B cell (primary cell): ENCODE measurements at places on chromosomes 5 and 9.
A peak's percentile ranks its signal among the peaks of the same experiment; 100 is the strongest.

GRCh38 chr5:55900068-55900467 is 48.9 kb downstream of the IL31RA start:
- no peak for DNase-seq

DNA sequence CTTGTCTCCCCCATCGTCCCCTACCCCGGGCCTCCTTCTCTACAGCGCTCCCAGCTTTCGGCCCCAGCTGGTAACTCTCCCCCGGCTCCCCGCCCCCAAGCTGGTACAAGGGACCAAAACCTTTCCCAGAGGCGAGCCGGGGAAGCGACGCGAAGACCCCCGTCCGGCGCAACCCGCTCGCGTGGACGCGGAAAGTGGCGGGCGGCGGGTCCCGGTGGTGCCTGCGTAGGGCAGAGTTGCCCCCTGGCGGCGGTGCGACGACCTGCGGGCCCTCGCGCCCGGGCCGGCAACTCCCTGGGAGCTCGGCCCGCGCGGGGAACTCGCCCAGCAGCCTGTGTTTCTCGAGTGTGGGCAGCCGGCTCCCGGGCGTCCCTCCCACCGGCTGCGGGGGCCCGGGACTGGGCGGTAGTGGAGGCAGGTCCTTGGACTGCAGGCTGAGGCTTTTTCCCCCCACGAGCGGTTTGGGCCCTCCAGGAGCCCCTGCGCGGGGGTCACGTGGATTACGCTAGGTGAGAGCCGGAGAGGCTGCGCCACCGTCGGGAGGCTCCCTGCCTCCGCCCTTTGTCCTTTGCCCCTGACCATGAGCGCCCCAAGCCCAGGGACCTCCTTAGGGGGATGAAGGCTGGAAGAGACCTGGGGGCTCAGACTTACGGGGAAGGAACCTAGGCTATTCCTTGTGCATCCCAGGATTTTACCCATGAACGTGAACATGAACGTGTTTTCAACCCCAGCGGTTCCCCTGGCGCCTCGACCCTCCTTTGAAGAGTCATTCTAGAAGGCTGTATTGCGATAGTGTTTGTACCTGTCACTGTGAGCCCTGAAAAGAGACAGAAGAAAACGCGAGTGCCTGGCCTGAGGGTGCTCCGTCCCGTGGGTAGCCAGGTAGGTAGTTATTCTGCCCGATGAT is 2.9 kb upstream of the FOXD1 start:
- DNase-seq: peak; percentile 12

GRCh38 chr9:137374131-137374845 is 48.7 kb downstream of the EXD3 start:
- DNase-seq: no peak

DNA sequence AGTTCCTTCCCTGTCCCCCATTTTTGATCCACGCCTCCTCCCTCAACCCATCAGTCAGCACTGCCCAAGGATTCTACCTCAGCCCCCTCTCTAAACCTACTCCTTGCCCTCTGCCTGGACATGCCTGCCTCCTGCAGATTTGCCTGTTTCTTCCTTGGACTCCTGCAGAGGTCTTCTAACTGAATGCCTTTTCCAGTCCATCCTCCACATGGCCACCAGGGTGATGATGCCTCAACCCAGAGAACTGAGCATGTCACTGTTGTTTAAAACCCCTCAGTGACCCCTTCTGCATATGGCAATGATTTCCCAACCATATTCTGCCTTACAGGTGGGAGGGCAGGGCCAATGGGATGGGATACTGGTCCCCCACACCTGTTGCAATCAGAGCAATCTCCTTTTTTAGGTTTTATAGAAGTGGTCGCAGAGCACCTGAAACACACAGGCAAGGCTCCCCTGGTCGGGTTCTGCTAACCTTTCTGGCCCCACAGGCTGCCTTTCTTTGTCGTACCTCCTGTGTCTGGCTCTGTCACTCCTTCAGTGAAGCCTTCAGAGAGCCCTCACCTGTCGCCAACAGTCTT is 9.3 kb downstream of the PHYKPL start:
- DNase-seq: no peak

DNA sequence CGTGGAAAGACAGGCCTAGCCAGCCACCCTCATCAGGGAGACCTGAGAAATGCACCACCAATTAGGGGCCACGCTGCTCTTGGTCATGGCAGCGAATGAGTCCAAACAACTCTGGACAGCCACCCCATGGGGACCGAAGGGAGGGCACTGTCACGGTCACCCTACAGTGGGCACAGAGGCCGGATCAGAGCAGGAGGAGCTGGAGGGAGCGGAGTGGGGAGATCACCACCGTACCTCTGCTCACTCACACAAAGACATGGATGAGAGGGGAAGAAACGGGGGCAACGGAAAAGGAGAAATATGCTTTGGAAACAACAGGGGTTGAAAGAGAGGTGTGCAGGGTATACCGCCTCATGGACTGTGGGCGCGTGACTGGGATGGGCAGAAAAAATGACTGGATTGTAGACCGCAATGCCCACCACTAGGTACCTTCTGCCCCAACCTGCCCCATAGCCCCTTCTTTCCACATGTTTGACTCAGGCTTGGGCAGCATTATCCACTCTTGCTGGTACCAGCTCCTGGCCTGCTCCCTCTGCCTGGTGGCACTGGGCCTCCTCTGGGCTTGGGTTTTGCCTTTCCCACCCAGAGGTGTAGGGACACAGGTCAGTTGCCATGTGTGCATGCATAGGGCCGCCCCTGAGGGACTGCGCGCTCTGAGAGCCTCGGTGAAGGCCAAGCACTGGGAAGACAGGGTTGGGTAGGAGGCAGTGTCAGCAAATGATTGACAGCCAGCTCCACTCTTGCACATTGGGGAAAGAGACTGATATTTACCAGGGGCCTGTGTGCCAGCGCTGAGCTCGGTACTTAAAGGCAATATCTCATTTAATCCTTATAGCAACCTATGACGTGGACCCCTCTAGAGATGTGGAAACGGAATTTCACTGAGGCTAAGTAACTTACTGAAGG is 76.6 kb downstream of the CRB2 start:
- no peak for DNase-seq

DNA sequence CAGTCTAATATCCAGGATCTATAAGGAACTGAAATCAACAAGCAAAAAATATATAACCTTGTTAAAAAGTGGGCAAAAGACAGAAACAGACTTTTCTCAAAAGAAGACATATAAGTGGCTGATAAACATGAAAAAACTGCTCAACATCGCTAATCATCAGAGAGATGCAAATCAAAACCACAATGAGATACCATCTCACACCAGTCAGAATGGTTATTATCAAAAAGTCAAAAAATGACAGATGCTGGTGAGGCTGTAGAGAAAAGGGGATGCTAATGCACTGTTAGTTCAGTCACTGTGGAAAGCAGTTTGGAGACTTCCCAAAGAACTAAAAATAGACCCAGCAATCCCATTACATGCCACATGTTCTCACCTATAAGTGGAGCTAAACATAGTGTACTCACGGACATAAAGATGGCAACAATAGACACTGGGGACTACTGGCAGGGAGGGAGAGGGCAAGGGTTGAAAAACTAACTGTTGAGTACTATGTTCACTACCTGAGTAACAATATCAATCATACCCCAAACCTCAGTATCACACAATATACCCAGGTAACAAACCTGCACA is 11.7 kb upstream of the TSSK1B start:
- DNase-seq: no peak

GRCh38 chr9:70285981-70286598 is 27.3 kb downstream of the SMC5 start:
- DNase-seq: no peak

- DNase-seq: no peak
These were observed 345.4 kb downstream of the FBXL17 start for GRCh38 chr5:108036482-108036881.

- no peak for DNase-seq
These were observed 585.2 kb downstream of the BRINP1 start for GRCh38 chr9:118784033-118784432.

- DNase-seq: no peak
These were observed 47.3 kb upstream of the CEP78 start for GRCh38 chr9:78188594-78188993.

DNA sequence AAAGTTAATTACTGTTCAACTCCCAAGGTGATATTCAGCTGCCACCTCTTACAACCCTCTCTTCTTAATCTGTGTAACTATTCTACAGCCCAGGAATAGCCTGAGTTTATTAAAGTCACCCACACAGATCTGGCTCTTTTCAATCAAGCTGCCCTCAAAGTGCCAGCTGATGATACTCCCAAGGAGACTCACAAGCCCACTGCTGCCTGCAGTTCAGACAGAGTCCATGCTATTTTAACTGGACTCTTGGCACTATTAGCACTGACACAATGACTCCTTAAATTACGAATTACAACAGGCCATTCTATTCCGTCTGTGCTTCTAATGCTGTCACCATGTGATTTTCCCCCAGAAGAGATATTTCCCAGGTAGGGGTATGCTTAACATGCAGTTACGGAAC is 26.3 kb downstream of the REEP5 start:
- no peak for DNase-seq

DNA sequence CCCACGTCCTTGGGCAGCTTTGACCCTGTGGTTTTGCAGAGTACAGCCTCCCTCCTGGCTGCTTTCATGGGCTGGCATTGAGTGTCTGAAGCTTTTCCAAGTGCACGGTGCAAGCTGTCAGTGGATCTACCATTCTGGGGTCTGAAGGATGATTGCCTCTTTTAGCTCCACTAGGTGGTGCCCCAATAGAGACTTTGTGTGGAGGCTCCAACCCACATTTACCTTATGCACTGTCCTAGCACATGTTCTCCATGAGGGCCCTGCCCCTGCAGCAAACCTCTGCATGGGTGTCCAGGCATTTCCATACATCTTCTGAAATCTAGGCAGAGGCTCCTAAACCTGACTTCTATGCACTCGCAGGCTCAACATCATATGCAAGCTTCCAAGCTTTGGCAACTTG is 644.2 kb upstream of the CDH9 start:
- no peak for DNase-seq

DNA sequence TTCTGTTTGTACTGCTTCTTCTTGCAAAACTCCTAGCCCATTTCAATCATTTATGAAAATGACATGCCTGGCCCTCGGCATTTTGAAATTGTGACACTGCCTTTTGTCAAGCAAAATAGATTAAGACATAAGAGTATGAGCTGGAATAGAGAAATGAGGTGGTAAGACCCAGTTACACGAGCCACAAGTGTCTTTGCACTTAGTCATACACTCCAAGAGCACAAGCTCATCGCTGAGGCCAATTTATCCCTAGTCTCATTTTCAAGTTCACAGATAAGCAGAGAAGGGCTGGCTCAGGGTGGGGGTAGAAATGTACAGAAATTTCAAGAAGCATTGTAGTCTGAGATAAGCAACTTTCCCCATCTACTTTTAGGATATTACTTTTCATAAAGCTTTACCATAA is 40.6 kb upstream of the MAP1B start:
- DNase-seq: no peak

DNA sequence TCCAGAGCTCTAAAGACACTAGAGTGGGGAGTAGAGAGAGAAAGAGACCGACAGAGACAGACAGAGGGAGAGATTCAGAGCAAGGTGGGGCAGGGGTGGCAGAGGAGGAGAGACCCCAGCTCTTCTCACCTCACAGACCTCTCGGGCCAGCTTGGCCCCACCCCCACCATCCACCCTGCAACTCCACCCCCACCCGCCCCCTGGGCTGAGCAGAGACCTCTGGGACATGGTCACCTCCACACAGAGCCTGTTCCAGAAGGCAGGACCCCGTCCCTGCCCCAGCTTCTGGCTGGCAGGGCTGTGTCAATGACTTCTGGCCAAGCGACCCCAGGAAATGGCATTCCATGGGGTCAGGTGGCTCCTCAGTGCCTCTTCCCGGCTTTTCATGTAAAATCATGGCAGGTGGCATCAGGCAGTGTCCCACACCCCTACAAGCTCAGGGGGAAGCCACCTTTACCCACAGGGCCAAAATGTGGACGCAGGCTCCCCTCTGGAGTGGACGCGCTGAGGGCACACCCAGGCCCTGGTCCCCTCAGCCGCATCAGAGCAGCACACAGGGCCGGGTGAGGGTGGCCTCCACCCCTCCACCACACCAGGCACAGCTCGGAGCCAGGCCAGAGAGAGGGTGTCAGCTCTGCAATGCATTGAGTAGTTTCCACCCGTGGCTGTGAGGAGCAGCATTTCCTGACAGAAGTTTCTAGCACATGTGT is 131.2 kb upstream of the LPCAT1 start:
- peak; percentile 29 for DNase-seq

- no peak for DNase-seq
These were observed 172.0 kb upstream of the KLF9 start for GRCh38 chr9:70586476-70586875.

DNA sequence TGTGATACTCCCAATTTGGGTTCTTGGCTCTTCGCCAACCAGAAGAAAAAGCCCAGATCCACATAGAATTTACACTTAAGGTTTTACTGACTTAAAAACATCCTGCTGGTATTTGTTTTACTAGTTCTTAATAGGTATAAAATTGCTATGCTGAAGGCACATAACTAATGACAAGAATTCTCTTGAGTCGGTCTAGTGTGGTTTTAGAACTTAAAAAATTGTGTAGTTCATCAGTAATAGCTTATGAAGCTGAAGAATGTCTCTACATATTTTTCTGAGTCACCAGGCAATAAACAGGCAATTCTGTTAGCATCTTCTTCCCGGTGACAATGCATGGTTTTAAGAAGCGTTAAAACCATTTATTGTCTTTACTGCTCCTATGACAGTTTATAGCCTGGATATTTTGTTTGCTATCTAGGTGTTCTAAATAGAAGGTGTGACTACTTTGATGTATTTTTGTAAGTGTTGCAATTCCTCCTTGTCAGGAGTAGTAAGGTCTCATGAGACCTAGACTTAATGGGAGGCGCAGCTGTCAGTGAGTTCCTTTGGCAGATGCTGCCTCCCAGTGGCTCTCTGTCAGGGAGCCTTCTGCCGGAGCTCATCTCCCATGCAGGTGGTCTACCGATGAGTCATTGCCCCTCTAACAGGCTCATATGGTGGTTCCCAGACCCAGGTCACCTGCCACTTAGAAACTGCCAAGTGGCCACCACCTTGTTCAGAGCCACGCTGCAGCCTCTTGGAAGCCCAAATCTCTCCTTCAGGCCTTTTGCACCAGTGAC is 173.8 kb downstream of the MAST4 start:
- peak; percentile 8 for DNase-seq

- DNase-seq: no peak
These were observed 27.3 kb downstream of the NLN start for GRCh38 chr5:65749221-65749844.

GRCh38 chr5:87389296-87390034 is 23.3 kb downstream of the CCNH start:
- DNase-seq: no peak

- no peak for DNase-seq
These were observed 114.6 kb upstream of the SPOCK1 start for GRCh38 chr5:137613554-137614265.

DNA sequence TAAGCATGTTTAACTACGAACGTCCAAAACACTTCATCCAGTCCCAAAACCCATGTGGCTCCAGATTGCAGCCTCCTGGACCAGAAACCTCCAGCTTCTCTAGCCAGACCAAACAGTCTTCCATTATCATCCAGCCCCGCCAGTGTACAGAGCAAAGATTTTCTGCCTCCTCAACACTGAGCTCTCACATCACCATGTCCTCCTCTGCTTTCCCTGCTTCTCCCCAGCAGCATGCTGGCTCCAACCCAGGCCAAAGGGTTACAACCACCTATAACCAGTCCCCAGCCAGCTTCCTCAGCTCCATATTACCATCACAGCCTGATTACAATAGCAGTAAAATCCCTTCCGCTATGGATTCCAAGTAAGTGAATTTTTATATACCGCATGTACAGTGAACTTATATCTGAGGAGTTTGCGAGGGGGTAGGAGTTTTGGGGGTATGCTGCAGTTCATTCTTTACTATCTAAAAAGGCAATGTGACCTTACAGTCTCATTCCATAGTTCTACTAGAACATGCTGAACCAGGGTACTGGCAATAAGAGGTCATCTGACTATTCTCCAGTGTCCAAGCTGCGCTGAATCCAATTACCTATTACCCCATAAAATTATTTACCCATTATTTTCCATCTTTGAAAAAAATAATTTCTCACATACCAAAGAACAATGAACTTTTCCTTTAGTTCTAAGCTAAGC is 3.1 kb downstream of the MYOT start:
- no peak for DNase-seq
